ENCODE measurements at places on chromosomes 3 and 15.

DNA sequence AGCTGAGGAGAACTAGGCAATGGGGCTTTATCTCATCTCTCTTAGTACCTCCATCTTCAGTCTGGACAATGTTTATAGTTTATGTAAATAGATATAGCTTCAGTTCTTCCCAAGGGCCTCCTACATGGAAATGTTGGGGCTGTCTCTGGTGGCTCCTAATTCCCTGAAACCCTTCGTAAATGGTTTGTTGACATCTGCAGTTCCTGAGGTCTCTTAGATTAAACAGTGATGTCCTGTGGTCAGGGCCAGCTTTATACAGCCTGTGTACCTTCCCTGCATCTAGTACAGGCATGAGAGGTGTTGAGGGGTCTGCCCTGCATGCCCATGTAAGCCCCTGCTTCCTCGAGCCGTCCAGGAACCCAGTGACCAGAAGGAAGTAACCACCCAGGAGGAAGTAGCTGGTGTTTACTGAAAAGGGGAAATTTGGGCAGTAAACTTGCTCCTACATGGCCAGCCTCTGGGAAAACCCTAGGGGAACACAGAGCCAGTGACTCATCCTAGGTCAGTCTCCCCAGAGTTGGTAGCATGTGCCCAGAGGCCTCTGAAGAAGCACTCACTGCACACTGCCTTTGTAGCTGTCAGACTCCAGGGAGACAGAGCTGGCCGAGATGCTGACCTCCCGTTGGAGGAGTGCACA is 4.7 kb upstream of the TBC1D2B start:
- DNase-seq, result no peak

- DNase-seq, result no peak
Observed at GRCh38 chr3:194219826-194220410, 84.0 kb downstream of the HES1 start.

DNA sequence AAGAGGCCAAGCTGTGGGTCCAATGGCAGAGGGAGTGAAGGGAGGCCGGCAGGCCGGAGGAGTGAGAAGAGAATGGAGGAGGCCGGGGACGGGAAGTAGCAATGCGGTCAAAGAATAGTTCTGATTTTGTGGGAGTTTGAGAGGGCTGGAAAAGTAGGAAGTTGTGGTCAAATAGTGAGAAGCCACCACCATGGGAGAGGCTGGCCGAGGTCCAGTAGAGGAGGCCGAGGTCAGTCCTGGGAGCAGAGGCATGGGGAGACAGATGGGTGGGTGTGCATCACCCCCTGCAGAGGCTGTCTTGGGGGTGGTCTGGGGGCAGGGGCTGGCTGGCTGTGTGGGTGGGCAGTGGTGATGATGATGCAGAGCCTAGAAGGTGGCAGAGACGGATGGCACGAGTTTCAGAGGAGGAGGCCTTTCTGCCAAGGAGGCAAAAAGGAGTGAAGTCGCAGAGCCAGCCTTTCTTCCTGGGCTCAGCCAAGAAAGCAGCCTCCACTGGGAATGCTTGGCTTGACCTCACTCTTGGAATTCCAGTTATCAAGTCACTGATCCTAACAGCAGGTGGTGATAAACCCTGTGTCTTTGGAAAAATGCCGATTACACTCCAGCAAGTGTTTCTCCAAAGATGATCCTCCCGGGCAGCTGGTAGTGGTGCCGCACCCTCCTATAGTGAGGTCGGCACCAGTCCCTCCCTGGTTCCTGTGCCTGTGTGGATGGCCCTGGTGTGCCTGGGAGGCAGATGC is 57.3 kb downstream of the ARNT2 start:
- no peak for DNase-seq

DNA sequence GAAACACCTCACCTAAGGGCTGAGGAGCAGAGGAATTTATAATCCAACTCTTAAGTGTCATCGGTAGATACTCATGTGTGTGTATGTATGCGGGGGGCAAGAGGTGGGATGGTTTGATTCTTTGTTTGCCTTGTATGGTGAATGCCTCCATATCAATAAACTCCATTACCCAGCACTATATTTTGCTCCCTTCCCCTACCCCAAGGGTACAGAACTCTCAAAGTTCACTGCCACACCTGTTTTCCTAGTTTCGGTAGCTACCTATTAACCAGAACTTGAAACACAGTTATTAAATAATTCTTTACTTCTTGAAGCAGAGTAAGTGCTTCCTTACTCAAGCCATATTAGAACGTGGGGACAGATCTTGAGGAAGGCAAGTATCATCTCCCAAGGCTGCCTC is 400.8 kb upstream of the SUCLG2 start:
- no peak for DNase-seq

GRCh38 chr3:127914584-127914983 is 448 bp upstream of the KBTBD12 start:
- no peak for DNase-seq

DNA sequence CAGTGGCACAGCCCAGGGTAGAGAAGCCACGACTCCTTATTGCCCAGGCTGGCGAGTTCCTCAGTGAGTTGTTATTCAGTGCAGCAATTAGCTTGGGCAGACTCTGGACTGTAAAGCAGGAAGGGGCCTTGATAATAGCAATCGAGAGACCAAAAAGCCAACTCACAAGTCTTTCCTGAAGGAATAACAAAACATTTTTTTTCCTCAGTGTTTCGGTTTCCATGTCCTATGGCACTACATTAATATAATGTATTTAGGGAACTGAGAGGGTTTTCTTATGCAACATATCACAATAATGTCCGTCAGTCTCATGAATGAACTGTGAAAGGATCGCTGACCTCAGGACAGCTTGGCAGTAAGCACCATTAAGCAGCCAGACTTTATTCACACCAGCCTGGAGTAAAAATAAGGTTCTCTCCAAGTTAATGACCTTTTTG is 248.9 kb upstream of the TBL1XR1 start:
- no peak for DNase-seq

- DNase-seq, result no peak
Observed at GRCh38 chr3:173650596-173650995, 253.1 kb downstream of the NLGN1 start.
